Upper lobe of right lung (tissue), 1 donor: ENCODE measurements at places on chromosomes 2 and 18. TPM values are rescaled to one million over a fixed set of nuclear protein-coding genes. Genes with fewer than 3 reads are reported as not detected.

The PAX8 gene
- total RNA-seq = 1.6 TPM

- peaks cover 47% of the 10 kb centered on the region for H3K36me3 ChIP-seq
- H3K4me1 ChIP-seq = no peaks in the 10 kb centered on the region
- H3K27ac ChIP-seq = no peak overlapping the region
Observed at GRCh38 chr18:22951823-22952222, 18.7 kb downstream of the RBBP8 start.

GRCh38 chr2:5561006-5561405, 131.2 kb upstream of the SOX11 start:
- no peaks in the 10 kb centered on the region for H3K27me3 ChIP-seq
- H3K36me3 ChIP-seq = no peaks in the 10 kb centered on the region
- DNase-seq = no peak
- no peak overlapping the region for H3K27ac ChIP-seq
- no peaks in the 10 kb centered on the region for H3K4me1 ChIP-seq

GRCh38 chr2:10255189-10256030, 47.3 kb upstream of the HPCAL1 start:
- no peak overlapping the region for H3K27ac ChIP-seq
- H3K4me1 ChIP-seq = no peaks in the 10 kb centered on the region
- H3K36me3 ChIP-seq = no peaks in the 10 kb centered on the region

The EFR3B gene
- 10.7 TPM for total RNA-seq

DNA sequence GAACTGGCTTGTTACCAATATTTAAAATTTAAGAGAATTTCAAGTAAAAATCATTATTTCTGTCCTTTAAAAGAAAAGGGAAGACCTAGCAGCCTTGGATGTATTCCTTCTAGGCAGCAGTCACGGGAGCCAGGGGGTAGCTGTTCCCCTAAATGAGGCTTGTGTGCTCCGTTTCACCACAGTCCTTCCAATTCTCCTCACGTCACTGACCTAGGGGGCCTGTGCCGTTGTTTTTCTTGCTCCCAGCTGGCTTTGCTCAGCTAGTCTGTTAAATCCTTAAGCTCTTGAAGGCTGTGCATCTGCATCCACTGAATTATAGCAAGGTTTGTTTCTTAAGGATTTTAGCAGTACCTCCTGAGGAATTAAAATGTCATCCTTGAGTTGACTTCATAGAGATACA, 9.9 kb downstream of the KLHL23 start:
- H3K4me3 ChIP-seq = no peak overlapping the region
- no peak overlapping the region for H3K27ac ChIP-seq
- H3K4me1 ChIP-seq = no peaks in the 10 kb centered on the region
- no peaks in the 10 kb centered on the region for H3K36me3 ChIP-seq
- no peak for DNase-seq

The CPLX4 gene
- total RNA-seq = not detected

DNA sequence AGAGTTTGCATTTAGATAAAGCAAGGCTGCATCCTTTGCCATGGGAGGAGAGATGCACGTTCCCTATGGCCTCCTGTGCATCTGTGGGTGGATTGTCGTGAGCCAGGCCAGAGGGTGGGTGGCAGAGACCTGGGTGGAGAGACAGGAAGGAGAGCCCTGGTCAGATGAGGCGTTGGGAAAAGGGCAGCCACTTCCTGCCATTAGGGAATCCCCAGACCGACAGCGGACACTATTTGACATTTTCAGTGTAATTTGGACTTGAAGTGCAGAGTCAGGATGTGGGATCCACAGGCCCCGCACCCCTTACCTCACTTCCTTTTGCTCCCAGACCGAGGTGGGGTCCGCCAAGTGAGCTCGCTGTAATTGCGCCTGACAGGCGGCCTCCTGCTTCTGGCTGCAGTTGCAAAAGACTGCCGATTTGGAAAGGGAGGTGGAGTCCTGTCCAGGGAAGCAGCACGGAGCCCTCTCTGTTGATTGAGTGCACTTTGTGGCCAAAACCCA, 150.0 kb downstream of the DYSF start:
- peak overlapping the region; percentile 17 for H3K27ac ChIP-seq
- peaks cover 18% of the 10 kb centered on the region for H3K4me1 ChIP-seq
- no peak overlapping the region for H3K4me3 ChIP-seq
- H3K36me3 ChIP-seq = no peaks in the 10 kb centered on the region

The MFSD2B gene
- 0.35 TPM for total RNA-seq

DNA sequence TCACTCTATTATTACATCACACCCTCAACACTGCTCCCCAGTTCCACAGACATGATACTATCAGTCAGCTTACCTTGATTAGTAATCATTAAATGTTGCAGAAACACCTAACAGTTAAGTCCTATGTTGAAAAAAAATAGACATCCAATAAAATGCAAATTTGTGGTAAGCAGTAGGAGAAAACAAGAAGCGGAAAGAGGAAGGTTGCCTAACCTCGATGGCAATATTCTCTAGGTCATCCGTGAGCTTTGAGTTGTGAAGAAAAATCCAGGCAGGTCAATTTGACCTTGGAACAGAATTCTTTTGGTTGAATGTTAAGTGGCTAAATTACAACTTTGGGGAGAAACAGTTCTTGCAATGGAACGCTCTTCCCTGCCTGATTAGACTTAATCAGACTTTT, 264.4 kb downstream of the AFF3 start:
- H3K27ac ChIP-seq = no peak overlapping the region
- H3K36me3 ChIP-seq = no peaks in the 10 kb centered on the region
- no peaks in the 10 kb centered on the region for H3K27me3 ChIP-seq

The ITPRIPL1 gene
- total RNA-seq = 1.3 TPM

- no peaks in the 10 kb centered on the region for H3K36me3 ChIP-seq
- no peaks in the 10 kb centered on the region for H3K4me1 ChIP-seq
- H3K27me3 ChIP-seq = no peaks in the 10 kb centered on the region
- no peak for DNase-seq
Observed at GRCh38 chr18:7333025-7333562, 102.2 kb downstream of the LRRC30 start.

DNA sequence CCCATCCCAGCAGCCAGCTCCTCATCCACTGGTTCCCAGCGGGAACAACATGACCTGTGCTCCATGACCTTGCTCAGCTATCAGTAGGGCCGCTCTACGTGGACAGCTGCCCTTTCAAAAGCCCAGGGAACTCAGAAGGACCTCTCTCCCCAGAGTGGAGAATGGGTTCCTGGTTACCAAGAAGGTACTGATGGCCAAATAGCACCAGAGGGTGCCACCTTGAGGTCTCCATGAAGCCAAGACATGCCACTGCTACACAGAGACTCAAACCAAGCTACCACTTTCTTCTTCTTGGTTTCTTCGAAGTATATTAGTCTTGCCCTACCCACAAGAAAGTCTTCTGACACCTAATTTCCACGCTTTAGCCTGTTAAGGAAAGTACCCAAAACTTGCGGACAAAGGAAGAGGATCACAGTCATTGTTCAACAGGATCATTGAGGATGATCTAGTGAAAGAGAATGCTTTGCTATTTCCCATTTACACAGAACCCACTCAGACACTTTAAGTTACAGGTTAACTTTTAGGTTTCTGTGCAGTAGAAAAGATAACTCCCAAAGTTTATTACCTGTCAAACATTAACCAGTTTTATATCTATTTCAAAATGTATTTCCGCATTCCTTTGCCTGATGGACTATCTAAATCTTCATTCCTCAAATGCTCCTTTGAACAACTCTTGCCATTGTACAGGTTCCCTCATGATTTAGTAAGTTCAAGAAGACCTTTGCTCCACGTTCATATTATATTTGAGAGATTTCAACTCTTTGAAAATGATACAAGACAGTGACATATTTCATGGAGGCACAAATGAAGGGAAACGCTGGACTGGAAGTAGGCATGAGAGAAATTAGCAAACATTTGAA, 102.2 kb downstream of the ALPK2 start:
- DNase-seq = no peak
- no peak overlapping the region for H3K27ac ChIP-seq
- no peaks in the 10 kb centered on the region for H3K4me1 ChIP-seq
- no peaks in the 10 kb centered on the region for H3K36me3 ChIP-seq
- H3K27me3 ChIP-seq = no peaks in the 10 kb centered on the region

DNA sequence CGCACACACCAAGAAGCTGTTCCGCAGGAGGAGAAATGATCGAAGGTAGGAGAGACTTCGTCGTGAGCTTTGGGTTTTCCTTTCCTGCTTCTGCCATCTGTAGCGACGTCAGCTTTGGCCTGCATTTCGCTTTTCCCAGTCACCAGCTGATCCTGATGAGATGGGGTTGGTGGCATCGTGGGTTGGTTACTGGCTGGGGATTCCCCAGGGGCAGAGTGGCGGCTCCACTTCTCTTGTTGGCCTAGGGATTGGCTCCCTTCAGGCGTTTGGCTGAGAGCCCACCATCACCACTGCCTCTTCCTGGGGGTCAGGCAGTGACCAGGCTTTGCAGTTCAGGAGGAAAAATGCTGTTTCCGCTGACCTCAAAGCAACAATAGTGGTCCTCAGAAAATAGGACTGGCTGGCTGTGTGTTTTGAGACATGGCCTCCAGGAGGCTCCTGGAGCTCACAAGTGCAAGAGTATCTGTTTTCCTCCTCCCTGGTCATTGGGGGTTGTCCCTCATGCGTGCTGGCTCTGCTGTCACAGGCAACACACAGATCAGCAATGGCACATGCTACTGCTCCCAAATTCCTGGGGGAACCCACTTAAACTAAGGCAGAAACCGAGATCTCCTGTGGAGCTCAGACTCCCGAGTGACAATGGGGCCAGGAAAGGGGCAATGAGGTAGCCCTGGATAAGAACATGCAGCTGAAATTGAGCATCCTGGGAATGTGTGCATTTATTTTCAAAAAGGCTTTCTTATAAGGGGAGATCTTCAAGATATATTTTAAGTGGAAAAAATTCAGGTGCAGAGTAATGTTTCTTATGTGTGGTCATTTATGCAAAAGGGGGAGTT, 173.0 kb downstream of the CTIF start:
- H3K36me3 ChIP-seq = no peaks in the 10 kb centered on the region
- H3K4me3 ChIP-seq = no peak overlapping the region
- H3K27ac ChIP-seq = no peak overlapping the region
- no peaks in the 10 kb centered on the region for H3K27me3 ChIP-seq

The POMC gene
- total RNA-seq = 3.3 TPM

The DOCK10 gene
- 35.8 TPM for total RNA-seq

- H3K4me3 ChIP-seq = no peak overlapping the region
- H3K27ac ChIP-seq = no peak overlapping the region
- no peaks in the 10 kb centered on the region for H3K36me3 ChIP-seq
- no peaks in the 10 kb centered on the region for H3K4me1 ChIP-seq
Observed at GRCh38 chr2:124755386-124755785, 730.3 kb downstream of the CNTNAP5 start.

DNA sequence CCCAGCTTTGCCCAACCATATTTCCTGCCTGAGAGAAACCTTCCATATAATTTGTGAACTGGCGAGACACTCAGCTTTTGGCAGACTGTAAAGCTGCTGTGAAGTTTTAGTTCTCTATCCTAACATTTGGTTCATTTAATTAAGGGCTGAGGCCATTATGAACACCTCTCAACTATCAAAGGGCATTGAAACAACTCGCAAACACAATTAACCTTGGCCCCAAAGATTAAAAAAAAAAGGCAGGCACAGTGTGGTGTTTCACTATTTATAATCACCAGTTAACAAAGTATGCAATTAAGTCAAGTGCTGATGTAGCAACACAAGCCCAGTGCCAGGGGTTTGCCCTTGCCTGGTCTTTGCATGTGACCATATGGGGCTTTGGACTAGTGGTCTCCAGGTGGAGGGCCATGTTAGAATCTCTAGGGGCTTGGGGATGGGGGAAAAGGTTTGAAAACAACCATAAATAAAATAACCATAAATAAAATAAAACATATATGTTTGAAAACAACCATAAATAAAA, 297.6 kb upstream of the SKOR2 start:
- H3K27ac ChIP-seq = no peak overlapping the region
- H3K36me3 ChIP-seq = no peaks in the 10 kb centered on the region
- no peak for DNase-seq
- no peak overlapping the region for H3K4me3 ChIP-seq
- no peaks in the 10 kb centered on the region for H3K27me3 ChIP-seq

- H3K4me3 ChIP-seq = no peak overlapping the region
- no peaks in the 10 kb centered on the region for H3K27me3 ChIP-seq
- H3K36me3 ChIP-seq = no peaks in the 10 kb centered on the region
- H3K27ac ChIP-seq = no peak overlapping the region
- no peak for DNase-seq
Observed at GRCh38 chr18:71329114-71329513, 1040.3 kb downstream of the SOCS6 start.

DNA sequence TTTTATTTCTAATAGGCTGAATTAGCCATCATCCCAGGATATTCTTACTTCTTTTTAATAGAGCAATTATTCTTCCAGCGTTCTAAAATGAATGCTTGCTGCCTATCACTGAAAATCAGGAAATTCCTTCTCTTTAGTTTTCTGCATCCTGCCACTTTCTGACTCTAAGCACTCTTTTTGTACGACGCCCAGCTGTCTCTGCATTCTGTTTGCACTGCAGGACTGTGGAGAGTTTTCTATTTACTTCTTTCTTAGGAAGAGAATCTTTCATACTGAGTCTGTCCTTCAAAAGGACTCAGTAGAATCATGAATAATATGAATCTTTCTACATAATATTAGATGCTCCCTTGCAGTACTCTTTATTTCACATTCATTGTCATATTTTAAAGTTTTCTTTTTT, 360.4 kb upstream of the DSEL start:
- H3K4me3 ChIP-seq = no peak overlapping the region
- no peaks in the 10 kb centered on the region for H3K27me3 ChIP-seq
- no peak overlapping the region for H3K27ac ChIP-seq

- H3K4me3 ChIP-seq = no peak overlapping the region
- H3K27me3 ChIP-seq = no peaks in the 10 kb centered on the region
- DNase-seq = no peak
- no peaks in the 10 kb centered on the region for H3K36me3 ChIP-seq
Observed at GRCh38 chr2:117785740-117786139, 28.8 kb upstream of the DDX18 start.

- peaks cover 3% of the 10 kb centered on the region for H3K4me1 ChIP-seq
- H3K27ac ChIP-seq = peak overlapping the region; percentile 36
- no peaks in the 10 kb centered on the region for H3K36me3 ChIP-seq
Observed at GRCh38 chr2:202009019-202009481, 24.6 kb upstream of the FZD7 start.
